ENCODE measurements at places on chromosomes 2 and 18.
A peak's percentile ranks its signal among the peaks of the same experiment; 100 is the strongest.

- DNase-seq, result peak; percentile 44
Measured at GRCh38 chr2:24824966-24825882, 32.0 kb downstream of the CENPO start.

DNA sequence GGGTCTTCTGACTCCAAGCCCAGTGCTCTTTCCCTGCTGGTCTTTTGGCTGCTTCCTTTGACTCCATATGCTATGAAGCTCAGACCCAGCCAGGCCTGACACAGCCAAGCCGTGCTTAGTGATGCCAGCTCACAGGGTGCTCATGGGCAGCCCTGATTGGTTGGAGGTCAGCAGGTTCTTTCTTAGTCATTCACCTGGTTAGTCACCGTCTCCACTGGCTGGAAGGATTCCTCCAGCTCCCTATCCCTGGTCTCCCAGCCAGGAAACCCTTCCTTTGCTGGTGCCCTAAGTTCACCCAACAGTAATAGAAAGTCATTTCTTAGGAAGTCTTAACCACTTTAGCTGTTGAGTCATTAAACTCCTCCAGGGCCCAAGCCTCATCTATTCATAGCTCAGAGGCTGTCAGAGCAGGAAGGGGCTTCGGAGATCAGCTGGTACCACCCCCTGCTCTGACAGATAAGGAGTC, 3.9 kb downstream of the KCNK3 start:
- no peak for DNase-seq

- no peak for DNase-seq
Measured at GRCh38 chr2:75619956-75620740, 26.4 kb upstream of the MRPL19 start.

DNA sequence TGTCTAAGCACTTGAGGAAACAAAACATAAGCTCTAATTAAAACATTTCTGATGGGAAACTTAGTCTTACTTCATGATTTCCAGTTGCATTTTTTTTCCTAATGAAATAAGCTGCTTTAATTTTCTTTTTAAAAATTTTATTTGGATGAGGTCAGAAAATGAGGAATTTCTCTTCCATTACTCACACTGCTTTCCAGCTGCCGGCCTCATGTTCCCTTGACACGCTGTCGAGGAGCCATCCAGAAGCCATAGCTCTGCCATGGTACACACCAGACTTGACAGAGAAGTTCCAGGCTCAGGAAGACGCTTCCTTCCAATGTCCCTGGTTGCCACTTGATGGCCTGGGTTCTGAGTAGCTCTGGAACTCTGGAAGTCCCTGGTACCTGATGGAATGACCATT, 12.1 kb upstream of the MAPRE2 start:
- no peak for DNase-seq

GRCh38 chr2:173371023-173371422, 16.4 kb downstream of the CDCA7 start:
- DNase-seq, result no peak

GRCh38 chr2:196914867-196915460, 11.5 kb downstream of the PGAP1 start:
- DNase-seq, result no peak

DNA sequence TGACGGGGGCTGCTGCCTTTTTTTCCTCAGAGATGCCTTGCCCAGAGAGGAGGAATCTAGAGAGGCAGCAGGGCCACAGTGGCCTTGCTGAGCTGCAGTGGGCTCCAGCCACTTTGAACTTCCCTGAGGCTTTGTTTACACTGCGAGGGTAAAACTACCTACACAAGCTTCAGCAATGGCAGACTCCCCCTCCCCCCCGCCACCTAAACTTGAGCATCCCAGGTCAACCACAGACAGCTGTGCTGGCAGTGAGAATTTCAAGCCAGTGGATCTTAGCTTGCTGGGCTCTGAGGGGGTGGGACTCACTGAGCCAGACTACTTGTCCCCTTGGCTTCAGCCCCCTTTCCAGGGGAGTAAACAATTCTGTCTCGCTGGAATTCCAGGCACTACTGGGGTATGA, 11.8 kb downstream of the SYT4 start:
- DNase-seq, result no peak

DNA sequence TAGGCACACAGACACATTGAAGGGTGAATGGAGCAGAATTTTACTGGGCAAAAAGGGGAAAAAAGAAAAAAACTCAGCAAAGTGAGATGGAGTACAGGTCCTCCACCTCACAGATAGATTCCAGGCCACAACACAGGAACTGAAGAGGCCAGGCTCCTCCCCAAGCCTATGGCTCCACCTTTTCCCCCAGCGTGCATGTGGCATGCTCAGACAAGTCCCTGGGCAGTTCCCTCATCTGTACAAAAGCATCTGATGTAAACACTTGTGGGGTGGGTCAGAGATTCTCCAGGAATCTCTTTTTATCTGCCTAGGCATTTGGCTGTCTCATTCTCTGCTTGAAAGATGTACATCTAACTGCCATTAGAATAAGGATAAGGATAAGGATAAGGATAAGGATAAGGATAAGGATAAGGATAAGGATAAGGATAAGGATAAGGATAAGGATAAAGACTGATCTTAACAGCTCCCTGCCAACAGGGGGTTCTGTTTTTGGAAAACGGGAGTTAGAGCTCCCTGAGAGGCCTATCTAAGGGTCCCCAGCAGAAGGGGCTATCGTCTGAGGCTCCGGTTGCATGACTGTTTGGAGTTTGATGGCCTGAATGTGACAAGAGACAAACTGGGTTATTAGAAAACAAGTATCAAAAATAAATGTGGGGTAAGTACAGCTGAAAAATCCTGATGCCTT, 17.2 kb upstream of the ASXL3 start:
- DNase-seq, result peak; percentile 66

GRCh38 chr2:67936969-67937368, 125.8 kb downstream of the C1D start:
- no peak for DNase-seq

GRCh38 chr2:121279476-121280220, 5.4 kb downstream of the TFCP2L1 start:
- no peak for DNase-seq

DNA sequence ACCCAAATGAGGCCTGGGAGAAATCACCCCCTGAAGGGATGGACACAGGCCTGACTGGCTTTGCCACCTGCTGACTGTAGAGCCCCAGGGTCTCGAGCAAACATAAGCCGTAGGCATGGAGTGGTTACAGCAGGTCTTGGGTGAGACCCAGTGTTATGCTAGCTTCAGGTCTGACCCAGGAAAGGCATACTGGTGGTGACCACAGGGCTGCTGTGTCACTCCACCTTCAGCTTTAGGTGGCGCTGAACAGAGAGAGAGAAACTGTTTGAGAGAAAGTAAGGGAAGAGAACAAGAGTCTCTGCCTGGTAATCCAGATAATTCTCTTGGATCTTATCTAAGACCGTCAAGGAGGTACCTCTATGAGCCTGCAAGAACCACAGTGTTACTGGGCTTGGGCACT, 1544.2 kb upstream of the TMEFF2 start:
- no peak for DNase-seq

DNA sequence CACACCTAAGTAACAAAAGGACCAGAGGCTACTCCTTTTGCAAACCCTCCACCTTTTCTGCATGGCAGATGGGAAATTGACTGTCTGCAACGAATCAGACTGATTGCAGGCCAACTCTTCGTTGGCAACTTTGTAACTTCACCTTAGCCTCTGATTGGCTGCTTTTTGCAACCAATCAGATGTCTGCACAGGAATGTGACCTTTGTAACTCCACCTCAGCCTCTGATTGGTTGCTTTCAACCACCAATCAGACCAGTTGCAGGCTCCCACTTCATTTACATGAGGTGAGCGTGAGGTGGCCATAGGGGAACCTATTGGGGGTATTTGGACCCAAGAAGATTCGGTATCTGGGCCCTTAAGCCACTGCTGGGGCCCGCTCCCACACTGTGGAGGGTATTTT, 209.0 kb downstream of the EN1 start:
- DNase-seq, result no peak

DNA sequence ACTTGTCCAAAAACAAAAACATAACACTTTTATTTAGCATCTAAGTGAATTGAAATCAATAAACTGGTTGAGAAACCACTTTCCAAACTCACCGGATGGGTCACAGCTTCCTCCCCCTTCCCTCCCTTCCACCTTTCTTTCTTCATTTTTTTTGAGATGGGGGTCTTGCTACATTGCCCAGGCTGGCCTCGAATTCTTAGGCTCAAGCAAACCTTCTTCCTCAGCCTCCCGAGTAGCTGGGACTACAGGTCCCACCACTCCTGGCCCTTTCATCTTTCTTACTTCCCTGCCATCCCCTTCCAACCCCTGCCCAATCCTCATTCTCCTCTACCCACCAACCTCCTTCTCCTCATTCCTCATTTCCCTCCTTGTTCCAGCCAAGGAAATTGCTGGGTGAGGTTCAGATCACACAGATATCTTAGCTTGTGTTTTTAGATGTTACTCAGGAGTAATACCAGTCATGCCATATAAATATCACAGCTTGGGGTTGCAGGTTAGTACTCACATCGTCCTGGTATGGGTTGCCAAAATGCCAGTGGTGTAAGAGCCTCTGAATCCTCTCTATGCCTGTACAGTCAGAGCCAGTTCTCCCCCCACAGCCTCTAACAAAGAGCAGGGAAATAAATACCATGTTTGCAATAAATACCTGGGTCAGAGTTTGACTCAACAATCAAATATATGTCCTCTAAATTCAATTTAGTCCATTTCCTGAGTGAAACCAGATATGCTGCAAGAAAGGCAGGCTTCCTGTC, 132.7 kb upstream of the NDUFV2 start:
- DNase-seq, result no peak

DNA sequence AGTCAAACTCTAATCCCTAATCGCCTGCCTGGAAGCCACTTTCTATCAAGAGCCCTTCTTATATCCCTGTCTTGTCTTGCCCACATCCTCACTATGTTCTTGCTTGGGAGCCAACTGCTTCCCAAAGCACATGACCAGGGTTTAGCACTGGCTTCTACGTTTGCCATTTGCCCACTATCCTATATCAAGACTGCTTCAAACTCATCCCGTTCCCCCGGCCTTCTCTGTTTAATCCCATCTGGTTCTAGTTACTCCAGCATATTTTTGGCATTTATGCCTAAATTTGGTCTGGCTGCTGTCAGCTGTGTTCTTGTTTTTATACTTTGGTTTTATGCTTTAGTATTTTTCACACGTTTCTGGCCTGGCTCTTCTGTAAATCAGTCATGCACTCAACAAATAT, 40.2 kb downstream of the POLR1A start:
- DNase-seq, result no peak

GRCh38 chr2:174013315-174013751, 48.2 kb upstream of the SP3 start:
- DNase-seq, result no peak

GRCh38 chr2:161448431-161448830, 32.3 kb downstream of the TBR1 start:
- DNase-seq, result no peak

GRCh38 chr2:238551091-238551490, 124.4 kb downstream of the ASB1 start:
- DNase-seq, result no peak

DNA sequence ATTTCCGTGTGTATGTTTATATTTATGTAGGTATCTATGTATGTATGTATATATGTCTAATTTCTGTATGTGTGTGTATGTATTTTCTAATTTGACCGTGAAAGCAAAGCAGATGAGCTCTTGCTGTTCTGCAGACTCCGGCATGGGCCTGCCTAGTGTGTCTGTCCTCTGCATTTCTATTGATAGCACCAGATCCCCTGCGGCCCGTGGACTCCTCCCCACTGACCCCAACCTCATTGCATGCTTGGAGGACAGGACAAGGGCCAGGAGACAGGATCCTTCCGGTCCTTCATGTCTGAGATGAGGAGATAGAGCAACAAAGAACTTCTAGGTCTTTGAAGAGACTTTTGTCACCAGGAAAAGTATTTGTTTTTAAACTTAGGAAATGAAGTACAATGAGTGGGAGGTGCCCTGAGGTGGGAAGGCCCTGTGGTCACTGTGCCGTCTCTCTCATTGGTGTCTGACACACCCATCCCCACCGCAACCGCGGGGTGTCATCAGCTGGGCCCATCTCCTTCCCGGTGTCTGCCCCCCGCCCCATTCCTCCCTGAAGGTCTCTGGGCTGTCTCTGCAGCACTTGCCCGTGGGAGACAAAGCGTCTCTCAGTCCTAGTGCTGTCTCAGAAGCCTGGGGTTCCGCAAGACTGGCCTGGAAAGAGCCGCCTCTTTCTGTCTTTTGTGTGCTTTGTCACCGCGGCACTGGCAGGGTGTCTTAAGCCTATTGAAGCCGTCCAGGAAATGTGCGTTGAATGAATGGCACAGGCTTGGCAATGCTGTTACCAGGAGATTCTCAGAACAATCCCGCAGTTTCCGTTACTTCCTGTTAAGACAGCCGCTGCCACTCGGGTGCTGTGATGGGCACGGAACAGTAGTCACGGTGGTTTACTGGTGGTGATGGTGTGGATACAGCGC, 216.4 kb downstream of the AGAP1 start:
- no peak for DNase-seq

DNA sequence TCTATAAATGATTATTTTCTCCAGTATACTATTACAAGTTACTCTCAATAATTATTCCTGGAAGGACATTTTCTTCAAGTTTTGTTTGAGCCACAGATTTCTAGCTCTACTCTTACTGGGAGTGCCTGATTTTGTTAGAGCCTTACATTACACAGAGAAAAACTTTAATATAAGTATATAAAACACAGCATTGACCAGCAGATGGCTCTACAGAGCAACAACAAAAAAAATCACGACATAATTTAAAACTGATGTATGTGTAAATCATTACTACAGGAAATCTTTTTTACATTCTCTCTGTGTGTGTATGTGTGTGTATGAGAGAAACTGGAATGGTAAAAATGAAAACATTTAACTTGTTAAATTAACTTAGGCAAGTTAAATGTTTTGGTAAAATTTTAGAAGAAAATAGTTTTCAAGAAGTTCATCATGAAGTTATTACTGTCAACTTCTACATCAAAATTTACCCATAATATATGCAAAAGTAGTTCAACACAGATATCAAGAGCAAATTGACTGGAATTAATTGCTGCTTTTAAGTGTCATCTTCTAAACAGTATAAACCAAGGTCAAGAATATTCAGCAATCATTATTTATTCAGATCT, 103.3 kb downstream of the MDH1 start:
- peak; percentile 35 for DNase-seq

DNA sequence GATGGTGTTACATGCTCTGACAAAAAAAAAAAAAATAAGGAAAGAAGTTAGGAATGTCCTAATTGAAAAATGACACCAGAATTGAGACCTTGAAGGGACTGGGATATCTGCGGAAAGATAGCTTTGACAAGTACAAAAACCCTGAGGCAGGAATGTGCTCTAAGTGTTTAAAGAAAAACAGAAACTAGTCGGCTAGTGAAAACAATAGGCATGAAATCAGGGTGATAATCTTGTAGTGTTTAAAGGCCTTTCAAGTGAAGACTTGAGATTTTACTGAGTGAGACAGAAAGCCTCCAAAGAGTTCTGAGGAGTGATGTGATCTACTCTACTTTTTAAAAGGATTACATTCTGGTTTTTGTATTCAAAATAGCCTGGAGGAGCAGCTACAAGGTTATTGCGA, 107.4 kb downstream of the COBLL1 start:
- no peak for DNase-seq

- DNase-seq, result peak; percentile 28
Measured at GRCh38 chr2:100013892-100014677, 128.3 kb downstream of the AFF3 start.
